Sigmoid colon (tissue), 7 donors: ENCODE measurements at places on chromosomes 2 and 18. TPM values are rescaled to one million over a fixed set of nuclear protein-coding genes. Genes with fewer than 3 reads are reported as not detected.

GRCh38 chr2:25044011-25044410, 2.1 kb downstream of the EFR3B start:
- no peak overlapping the region for H3K4me3 ChIP-seq
- H3K36me3 ChIP-seq, result no peaks in the 10 kb centered on the region

The ARMC9 gene
- polyA plus RNA-seq, result 2.4 TPM

- peaks cover 22% of the 10 kb centered on the region for H3K4me1 ChIP-seq
- DNase-seq, result no peak
- no peaks in the 10 kb centered on the region for H3K27me3 ChIP-seq
- H3K27ac ChIP-seq, result no peak overlapping the region
- H3K4me3 ChIP-seq, result peak overlapping the region; percentile 99
These were observed 1.3 kb downstream of the ATP9B start for GRCh38 chr18:79070486-79070885.

The SPAST gene
- polyA plus RNA-seq, result 6.0 TPM

- DNase-seq, result no peak
- H3K4me3 ChIP-seq, result no peak overlapping the region
- no peak overlapping the region for H3K27ac ChIP-seq
- no peaks in the 10 kb centered on the region for H3K36me3 ChIP-seq
- H3K27me3 ChIP-seq, result no peaks in the 10 kb centered on the region
These were observed 321.4 kb downstream of the ALK start for GRCh38 chr2:29599946-29600345.
